ENCODE measurements at places on chromosomes 1 and 21. TPM values are rescaled to one million over a fixed set of nuclear protein-coding genes. Genes with fewer than 3 reads are reported as not detected.

GBP5 gene
- total RNA-seq: not detected

ZNF648 gene
- total RNA-seq: not detected

INKA2 gene
- 1.2 TPM for total RNA-seq

KLF18 gene
- not detected for total RNA-seq

LIN28A gene
- not detected for total RNA-seq

VTCN1 gene
- total RNA-seq: not detected

TSPAN2 gene
- total RNA-seq: 0.30 TPM

KCNE2 gene
- not detected for total RNA-seq

Data from smooth muscle cell of the umbilical artery (primary cell).